Pancreas (tissue), 10 donors: ENCODE measurements at places on chromosomes 6 and 20. TPM values are rescaled to one million over a fixed set of nuclear protein-coding genes. Genes with fewer than 3 reads are reported as not detected.

DNA sequence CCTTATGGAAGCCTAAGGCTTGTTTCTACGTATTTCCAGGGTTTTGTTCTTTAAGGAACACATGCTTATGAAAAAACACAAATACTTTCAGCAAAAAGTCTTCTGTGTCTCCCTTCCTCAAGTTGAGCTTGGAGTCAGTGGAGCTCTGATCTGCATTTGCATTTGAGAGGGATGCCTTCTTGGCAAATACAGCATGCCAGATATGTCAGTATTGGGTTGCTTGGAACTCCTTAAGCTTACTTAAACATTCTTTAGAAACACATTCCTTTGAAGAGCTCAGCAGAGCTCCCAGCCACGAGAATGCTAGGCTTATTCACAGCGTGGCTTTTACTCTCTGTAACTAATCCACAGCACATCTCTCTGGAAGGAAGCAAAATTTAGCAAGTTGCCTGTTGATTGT lies 68.3 kb downstream of the ANKRD6 start:
- no peaks in the 10 kb centered on the region for H3K27me3 ChIP-seq
- no peaks in the 10 kb centered on the region for H3K4me1 ChIP-seq
- no peaks in the 10 kb centered on the region for H3K36me3 ChIP-seq
- DNase-seq: no peak
- no peak overlapping the region for H3K4me3 ChIP-seq

DNA sequence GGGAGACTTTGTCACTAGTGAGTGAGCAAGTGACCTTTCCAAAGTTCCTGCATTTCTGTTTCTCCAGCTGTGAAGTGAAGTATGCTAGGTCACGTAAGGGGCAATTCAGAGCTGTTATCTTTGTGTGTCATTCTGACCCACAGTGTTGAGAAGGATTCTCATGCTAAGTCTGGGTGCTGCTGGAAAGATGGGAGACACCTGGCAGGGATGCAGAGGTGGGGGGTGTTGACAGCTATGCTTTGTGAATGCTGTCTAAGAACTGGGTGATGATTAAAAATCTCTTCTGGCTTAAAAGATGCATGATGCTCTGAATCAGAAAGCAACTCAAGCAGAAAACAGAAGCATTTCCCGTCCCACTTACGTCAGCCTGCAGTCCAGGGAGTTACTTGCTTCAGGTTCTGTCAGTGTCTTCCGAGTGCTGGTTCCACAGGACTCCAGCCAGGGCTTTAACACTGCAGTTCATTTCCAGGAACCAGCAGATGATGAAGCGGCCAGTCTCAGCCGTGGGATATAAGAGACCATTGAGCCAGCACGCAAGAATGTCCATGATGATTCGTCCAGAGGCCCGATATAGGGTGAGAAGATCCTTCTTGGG lies 30.9 kb upstream of the ASXL1 start:
- no peak for DNase-seq
- no peak overlapping the region for H3K4me3 ChIP-seq
- H3K4me1 ChIP-seq: peaks cover 45% of the 10 kb centered on the region
- H3K27me3 ChIP-seq: no peaks in the 10 kb centered on the region
- peak overlapping the region; percentile 50 for H3K27ac ChIP-seq

- H3K36me3 ChIP-seq: no peaks in the 10 kb centered on the region
- no peaks in the 10 kb centered on the region for H3K27me3 ChIP-seq
- no peak for DNase-seq
- no peaks in the 10 kb centered on the region for H3K4me1 ChIP-seq
Measured at GRCh38 chr6:72720464-72720863, 98.6 kb downstream of the KCNQ5 start.

- no peak for DNase-seq
- H3K4me1 ChIP-seq: no peaks in the 10 kb centered on the region
- H3K4me3 ChIP-seq: no peak overlapping the region
Measured at GRCh38 chr6:15330174-15330944, 84.5 kb downstream of the JARID2 start.

DNA sequence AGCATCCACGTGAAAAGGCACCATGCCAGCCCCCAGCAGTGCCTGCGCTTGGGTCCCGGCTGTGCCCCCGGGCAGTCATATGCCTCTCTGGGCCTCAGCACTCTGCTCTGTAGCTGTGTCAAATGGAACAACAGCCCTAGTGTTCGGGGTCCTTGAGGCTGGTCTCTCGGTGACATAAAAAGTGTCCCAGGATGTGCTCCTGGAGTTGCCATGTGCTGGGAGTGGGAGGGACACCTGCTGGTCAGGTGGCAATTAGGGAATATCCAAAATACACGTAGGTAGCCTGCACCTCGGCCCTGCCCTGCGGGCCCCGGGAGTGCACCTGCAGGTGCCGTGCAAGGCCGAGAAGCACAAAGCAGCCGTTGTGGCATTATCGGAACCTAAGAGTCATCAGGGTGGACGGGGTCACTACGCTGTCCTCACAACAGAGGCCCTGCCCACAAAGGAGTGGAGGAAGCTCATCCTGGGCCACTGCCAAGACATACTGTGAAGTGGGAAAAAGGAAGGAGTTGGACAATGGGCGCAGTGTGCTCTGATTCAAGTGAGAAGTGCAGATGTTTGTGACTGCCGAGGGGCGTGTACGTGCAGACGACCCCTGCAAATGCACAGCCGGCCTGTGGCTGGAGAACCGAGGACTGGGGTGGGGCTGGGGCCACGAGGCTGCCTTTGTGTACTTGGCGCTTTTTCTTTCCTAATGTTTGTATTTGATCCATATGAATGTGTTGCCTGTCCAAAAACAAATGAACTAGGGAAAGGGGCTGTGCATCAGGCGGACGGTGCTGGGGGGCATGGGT lies 24.6 kb downstream of the SLCO4A1 start:
- no peaks in the 10 kb centered on the region for H3K36me3 ChIP-seq
- peak; percentile 69 for DNase-seq

- H3K27me3 ChIP-seq: no peaks in the 10 kb centered on the region
- no peak for DNase-seq
- H3K27ac ChIP-seq: no peak overlapping the region
- H3K4me1 ChIP-seq: no peaks in the 10 kb centered on the region
- H3K4me3 ChIP-seq: no peak overlapping the region
Measured at GRCh38 chr6:71621918-71622519, 264.3 kb upstream of the RIMS1 start.

- no peaks in the 10 kb centered on the region for H3K36me3 ChIP-seq
- H3K27me3 ChIP-seq: no peaks in the 10 kb centered on the region
- no peak overlapping the region for H3K27ac ChIP-seq
Measured at GRCh38 chr6:116144605-116145004, 18.7 kb upstream of the COL10A1 start.

DNA sequence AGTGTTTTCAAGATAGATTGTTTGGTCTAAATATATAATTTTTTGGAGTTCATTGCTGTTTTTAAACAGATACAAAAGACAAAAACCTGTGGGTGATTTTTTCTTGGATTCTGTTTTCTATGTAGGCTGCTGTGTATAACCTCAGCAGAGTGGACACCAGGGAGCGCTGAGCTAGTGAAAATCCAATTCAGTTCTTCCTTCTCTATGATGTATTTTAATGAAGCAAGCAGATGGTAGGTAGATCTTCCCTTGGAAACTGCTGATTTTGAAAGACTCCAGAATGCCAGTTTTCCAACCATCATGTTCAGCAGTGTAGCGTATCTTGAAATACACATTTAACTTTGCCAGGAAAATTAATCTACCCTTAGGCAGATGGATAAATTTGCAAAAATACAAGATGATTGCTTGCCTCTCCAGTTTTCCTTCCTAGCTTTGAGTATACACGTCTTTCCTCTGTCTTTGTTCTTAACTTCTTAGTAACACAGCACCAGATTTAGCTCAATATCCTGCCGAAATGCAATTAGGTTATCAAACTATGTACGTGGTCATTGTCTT lies 178.0 kb downstream of the PHF3 start:
- no peak overlapping the region for H3K4me3 ChIP-seq
- H3K27ac ChIP-seq: no peak overlapping the region
- DNase-seq: no peak
- no peaks in the 10 kb centered on the region for H3K36me3 ChIP-seq
- H3K27me3 ChIP-seq: no peaks in the 10 kb centered on the region

GRCh38 chr6:69868961-69869360 lies 2.6 kb downstream of the COL19A1 start:
- no peaks in the 10 kb centered on the region for H3K36me3 ChIP-seq
- no peaks in the 10 kb centered on the region for H3K4me1 ChIP-seq
- DNase-seq: no peak
- H3K4me3 ChIP-seq: no peak overlapping the region
- H3K27me3 ChIP-seq: no peaks in the 10 kb centered on the region
- H3K27ac ChIP-seq: no peak overlapping the region

- H3K4me3 ChIP-seq: no peak overlapping the region
- no peaks in the 10 kb centered on the region for H3K27me3 ChIP-seq
- H3K4me1 ChIP-seq: no peaks in the 10 kb centered on the region
- no peak overlapping the region for H3K27ac ChIP-seq
Measured at GRCh38 chr6:139943391-139943790, 568.9 kb upstream of the CITED2 start.

- no peaks in the 10 kb centered on the region for H3K4me1 ChIP-seq
- no peak overlapping the region for H3K4me3 ChIP-seq
- no peak overlapping the region for H3K27ac ChIP-seq
- no peaks in the 10 kb centered on the region for H3K27me3 ChIP-seq
Measured at GRCh38 chr20:63698739-63699465, 2.5 kb downstream of the TNFRSF6B start.

DNA sequence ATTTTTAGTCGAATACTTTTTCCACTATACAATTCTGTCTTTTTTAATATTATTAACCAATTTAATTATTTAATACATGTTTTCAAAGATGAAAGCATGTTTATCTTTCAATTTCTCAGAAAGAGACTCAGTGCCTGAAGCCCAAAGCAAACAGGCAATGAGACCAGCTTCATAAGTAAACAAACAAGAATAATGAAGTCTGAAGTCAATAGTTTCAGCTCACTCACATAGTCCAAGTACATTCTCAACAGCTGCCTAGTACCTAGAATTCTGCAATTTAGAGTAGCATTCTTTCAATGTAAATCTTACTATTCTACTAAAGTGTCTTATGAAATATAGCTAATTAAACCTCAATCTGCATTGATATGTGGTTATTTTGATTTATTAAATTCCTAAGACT lies 626.5 kb upstream of the NRSN1 start:
- no peak overlapping the region for H3K4me3 ChIP-seq
- H3K4me1 ChIP-seq: no peaks in the 10 kb centered on the region
- no peak overlapping the region for H3K27ac ChIP-seq
- no peaks in the 10 kb centered on the region for H3K36me3 ChIP-seq
- no peak for DNase-seq

DNA sequence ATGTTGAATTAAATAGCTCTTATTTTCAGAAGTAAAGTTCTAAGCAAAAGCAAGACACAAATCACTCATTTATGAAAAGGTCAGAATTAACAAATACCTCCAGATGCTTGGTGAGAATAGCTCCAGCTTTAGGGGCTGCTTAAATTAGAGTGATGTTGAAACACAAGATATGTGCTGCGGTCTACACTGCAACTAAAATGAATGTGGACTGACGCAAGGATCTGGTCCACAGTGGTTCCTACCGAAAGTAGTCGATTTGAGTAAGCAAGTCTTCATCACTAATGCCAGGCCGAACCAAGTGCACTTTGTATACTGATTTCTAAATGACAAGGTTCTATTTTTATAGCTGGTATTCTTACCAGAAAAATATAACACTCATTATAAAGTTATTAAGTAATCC lies 96.3 kb downstream of the PRDM1 start:
- H3K4me3 ChIP-seq: no peak overlapping the region
- H3K36me3 ChIP-seq: no peaks in the 10 kb centered on the region
- no peaks in the 10 kb centered on the region for H3K4me1 ChIP-seq

GRCh38 chr20:58142843-58143185 lies 85.6 kb downstream of the ANKRD60 start:
- no peaks in the 10 kb centered on the region for H3K27me3 ChIP-seq
- no peak overlapping the region for H3K27ac ChIP-seq
- no peak overlapping the region for H3K4me3 ChIP-seq
- H3K36me3 ChIP-seq: no peaks in the 10 kb centered on the region

GRCh38 chr6:11292091-11292490 lies 59.6 kb upstream of the NEDD9 start:
- no peak overlapping the region for H3K27ac ChIP-seq
- no peak overlapping the region for H3K4me3 ChIP-seq
- no peaks in the 10 kb centered on the region for H3K36me3 ChIP-seq
- H3K4me1 ChIP-seq: no peaks in the 10 kb centered on the region

GRCh38 chr20:23628402-23629016 lies 9.2 kb downstream of the CST3 start:
- no peak overlapping the region for H3K27ac ChIP-seq
- no peaks in the 10 kb centered on the region for H3K4me1 ChIP-seq
- H3K27me3 ChIP-seq: no peaks in the 10 kb centered on the region
- H3K36me3 ChIP-seq: peaks cover 9% of the 10 kb centered on the region
- no peak for DNase-seq
- H3K4me3 ChIP-seq: no peak overlapping the region

DNA sequence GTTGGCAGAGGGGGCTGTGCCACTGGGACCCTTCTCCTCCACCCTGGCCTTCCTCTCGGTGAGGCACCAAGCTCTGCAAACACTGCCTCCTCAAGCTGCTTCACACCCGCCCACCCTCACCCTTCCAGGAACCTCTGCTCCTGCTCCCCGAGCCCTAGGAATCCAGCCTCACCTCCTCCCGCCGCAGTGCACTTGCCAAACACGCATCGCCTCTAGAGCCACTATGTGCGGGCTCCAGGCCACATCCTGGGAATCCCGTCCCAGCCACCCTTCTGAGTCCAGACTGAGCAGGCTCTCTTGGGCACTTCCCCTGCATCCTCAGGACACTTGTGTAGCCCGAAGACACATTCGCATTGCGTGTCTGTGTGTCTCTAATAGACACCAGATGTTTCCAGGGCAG lies 18.5 kb downstream of the PSMG4 start:
- no peak for DNase-seq
- H3K4me1 ChIP-seq: no peaks in the 10 kb centered on the region
- H3K27ac ChIP-seq: no peak overlapping the region
- no peaks in the 10 kb centered on the region for H3K36me3 ChIP-seq
- no peak overlapping the region for H3K4me3 ChIP-seq
- H3K27me3 ChIP-seq: no peaks in the 10 kb centered on the region

- no peak overlapping the region for H3K27ac ChIP-seq
- H3K4me3 ChIP-seq: no peak overlapping the region
- H3K36me3 ChIP-seq: no peaks in the 10 kb centered on the region
- H3K4me1 ChIP-seq: peaks cover 4% of the 10 kb centered on the region
Measured at GRCh38 chr6:117451671-117452070, 25.9 kb upstream of the ROS1 start.

- no peak for DNase-seq
- no peak overlapping the region for H3K27ac ChIP-seq
- H3K4me1 ChIP-seq: peaks cover 11% of the 10 kb centered on the region
- no peak overlapping the region for H3K4me3 ChIP-seq
- H3K36me3 ChIP-seq: no peaks in the 10 kb centered on the region
Measured at GRCh38 chr6:145960918-145961589, 3.1 kb downstream of the SHPRH start.

ADGB gene
- not detected for total RNA-seq

PPP1R14C gene
- total RNA-seq: 0.65 TPM

RIPOR3 gene
- 2.5 TPM for total RNA-seq

FOXQ1 gene
- total RNA-seq: 14.8 TPM

CGA gene
- not detected for total RNA-seq

GRM4 gene
- total RNA-seq: 1.4 TPM

PHIP gene
- total RNA-seq: 13.1 TPM

GNRH2 gene
- total RNA-seq: not detected

SIGLEC1 gene
- total RNA-seq: 0.09 TPM
